Naive thymus-derived CD4-positive, alpha-beta T cell (primary cell): ENCODE measurements at places on chromosomes 2 and 18. TPM values are rescaled to one million over a fixed set of nuclear protein-coding genes. Genes with fewer than 3 reads are reported as not detected.

The STPG4 gene
- total RNA-seq, result not detected

The COBLL1 gene
- 8.0 TPM for total RNA-seq

The TSPYL6 gene
- total RNA-seq, result not detected in 2 replicates

The FOXI3 gene
- not detected for total RNA-seq
